ENCODE measurements at places on chromosomes 3 and 15. TPM values are rescaled to one million over a fixed set of nuclear protein-coding genes. Genes with fewer than 3 reads are reported as not detected.

Gene SYNM
- total RNA-seq = 3.8 TPM

- no peak for DNase-seq
Measured at GRCh38 chr3:79200456-79200855, 567.3 kb downstream of the ROBO1 start.

- DNase-seq = no peak
Measured at GRCh38 chr3:192843723-192844485, 73.8 kb downstream of the MB21D2 start.

- no peak for DNase-seq
Measured at GRCh38 chr3:141150931-141151330, 80.7 kb upstream of the PXYLP1 start.

- no peak for DNase-seq
Measured at GRCh38 chr3:133829310-133829707, 23.7 kb downstream of the SRPRB start.

DNA sequence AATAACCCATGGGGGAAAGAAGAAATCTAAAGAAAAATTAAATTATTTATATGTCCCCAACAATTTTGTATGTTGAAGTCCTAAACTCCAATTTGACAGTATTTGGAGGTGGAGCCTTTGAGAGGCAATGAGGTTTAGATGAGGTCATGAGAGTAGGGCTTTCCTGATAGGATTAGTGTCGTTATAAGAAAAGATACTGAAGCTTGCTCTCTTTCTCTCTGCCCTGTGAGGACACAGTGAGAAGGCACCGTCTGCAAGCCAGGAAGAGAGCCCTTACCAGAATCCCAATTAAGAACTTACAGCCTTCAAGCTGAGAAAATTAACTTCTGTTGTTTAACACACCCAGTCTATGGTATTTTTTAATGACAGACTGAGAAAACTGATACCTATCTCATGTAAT is 16.1 kb upstream of the OR5AC2 start:
- no peak for DNase-seq

Gene FBXW12
- not detected for total RNA-seq

DNA sequence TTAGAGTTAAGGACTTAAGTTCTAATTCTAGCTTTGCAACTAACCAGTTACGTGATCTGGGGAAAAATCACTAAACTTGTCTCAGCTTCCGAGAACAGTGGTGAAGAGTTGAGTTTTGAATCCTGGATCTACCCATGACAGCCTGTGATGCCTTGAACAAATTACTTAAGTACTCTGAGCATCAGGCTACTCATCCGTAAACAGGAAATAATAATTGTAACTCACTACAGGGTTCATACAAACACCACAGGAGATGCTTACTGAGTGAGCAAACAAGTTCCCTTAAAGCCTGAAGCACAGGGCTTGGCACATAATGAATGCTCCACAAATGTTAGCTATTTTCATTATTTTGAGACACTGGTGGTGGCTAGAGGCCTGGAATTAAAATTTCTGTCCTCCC is 158.8 kb downstream of the ERC2 start:
- DNase-seq = no peak

- DNase-seq = no peak
Measured at GRCh38 chr3:142577696-142578328, 721 bp downstream of the ATR start.

GRCh38 chr3:62035402-62036057 is 337.8 kb downstream of the FEZF2 start:
- no peak for DNase-seq

DNA sequence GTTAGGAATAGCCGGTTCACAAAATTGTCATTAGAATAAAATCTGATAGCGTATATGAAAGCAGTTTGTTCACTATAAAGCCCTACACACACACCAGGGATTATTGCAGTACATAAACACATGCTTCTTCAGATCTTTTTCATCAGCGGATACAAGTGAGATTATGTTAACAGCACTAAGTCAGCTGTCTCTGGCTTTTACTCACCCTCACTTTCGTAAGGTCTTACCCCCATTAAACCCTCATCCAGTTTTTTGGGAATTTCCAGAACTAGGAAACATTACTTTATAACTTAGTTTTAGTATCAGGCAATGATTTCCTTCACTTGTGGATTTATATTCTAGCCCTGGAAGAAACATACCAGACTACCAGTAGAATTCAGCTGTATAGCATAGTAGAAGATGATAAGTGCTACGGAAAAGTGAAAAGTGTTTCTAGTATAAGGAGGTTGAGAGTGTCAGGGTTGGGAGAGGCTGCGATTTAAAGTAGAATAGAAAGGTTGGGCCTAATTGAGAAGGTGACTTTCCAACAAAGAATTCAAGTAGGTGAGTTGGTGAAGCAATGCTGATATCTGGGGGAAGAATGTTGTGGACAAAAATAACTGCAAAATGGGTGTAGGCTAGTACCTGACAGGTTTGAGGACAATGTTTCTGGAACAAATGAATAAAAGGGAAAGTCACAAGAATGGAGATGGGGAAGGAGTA is 22.7 kb downstream of the TMEM207 start:
- no peak for DNase-seq

- DNase-seq = no peak
Measured at GRCh38 chr15:86079508-86080266, at the start of gene AGBL1. AGBL1 (plus strand) TSS chr15:86079871.

Gene CHRM5
- total RNA-seq = not detected

DNA sequence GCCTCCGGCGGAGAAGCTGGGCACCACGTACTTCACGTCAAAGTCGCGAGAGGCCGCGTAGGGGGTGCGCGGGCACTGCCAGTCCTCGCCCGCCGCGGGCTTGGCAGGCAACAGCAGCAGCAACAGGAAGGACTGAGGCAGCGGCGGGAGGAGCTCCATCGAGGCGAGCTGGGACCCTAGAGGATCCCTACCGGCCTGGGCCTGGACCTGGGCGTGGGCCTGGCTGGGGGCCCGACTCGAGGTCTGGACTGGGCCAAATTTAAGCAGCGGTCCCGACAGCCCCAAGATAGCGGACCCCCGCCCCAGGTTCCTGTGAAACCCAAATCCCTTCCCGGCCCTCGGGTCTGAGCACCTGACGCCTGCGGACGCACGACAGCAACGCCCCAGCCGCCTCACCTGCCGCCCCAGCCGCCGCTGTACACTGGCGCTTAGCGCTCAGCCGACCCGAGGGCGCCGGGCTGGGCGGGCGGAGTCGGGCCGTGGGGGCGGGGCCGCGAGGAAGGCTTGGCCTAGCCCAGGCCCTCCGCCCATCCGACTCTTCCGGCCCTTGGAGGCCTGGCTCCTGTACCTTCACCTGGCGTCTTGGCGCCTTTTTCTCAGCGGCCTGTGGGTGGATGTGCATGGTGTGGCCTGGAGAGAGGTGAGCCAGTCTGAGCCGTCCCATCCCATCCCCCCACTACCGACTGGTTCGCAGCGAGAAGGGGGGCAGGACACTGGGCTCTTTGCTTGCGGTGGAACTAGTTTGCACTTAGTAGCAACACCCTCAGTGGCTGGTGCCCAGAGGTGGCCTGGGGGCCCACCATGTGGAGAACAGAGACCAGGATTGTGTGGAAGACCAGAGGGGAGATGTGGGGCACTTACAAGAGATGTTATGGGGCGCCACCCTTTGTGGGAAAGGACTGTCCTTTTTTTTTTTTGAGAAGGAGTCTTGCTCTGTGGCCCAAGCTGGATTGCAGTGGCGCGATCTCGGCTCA is at the start of gene MST1R:
Gene MST1R (minus strand): TSS at position 423 of the 974 bp plus-strand sequence. CDS start 264 bp downstream, at position 159.
- DNase-seq = peak; percentile 70

Gene LRRC31
- 1.7 TPM for total RNA-seq

GRCh38 chr15:88480981-88481380 is 13.5 kb downstream of the MRPS11 start:
- DNase-seq = no peak

Gene ANKDD1A
- total RNA-seq = 0.38 TPM

Gene AADACL2
- not detected for total RNA-seq

Gene TMEM212
- total RNA-seq = not detected

Gene SLC6A11
- total RNA-seq = 0.13 TPM

DNA sequence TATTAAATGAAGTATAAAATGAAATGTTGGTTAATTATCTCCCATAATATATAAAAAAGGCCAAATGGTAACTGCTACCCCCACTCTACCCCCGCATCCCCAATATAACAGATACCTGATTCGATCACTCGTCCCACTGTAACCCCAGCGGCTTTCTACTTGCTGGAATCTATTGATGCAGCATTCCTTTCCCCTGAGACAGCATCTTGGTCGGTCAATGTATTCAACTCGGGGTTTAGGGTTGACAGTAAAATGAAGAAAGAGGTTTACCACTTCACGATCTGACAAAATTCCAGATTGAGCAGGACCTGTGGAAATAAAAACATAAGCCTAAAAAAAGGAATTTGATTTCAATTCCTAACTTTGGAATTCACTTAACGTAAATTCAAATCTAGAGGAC is 18.6 kb upstream of the C15orf40 start:
- no peak for DNase-seq

- DNase-seq = peak; percentile 79
Measured at GRCh38 chr3:184368586-184369183, 7.2 kb downstream of the POLR2H start.

Gene NME9
- total RNA-seq = not detected

GRCh38 chr3:172279191-172279640 is 169.0 kb downstream of the GHSR start:
- no peak for DNase-seq

DNA sequence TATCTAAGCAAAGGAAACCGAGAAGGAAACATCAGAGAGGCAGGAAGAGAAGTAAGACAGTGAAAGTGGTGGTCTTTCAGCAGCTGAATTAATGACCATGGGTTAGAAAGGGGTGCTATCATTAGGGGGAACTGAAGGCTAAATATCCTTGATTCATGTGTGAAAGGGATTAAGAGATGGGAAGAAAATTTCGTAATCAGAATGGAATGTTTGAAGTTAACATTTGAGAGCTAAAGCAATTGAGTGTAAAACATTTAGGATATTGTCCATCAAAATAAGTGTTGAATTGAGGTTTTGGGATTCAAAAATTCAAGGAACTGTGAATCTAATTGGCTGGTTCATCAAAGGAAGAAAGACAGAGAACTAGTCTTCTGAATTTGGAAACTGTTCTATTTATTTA is 4.1 kb upstream of the ECT2 start:
- no peak for DNase-seq

DNA sequence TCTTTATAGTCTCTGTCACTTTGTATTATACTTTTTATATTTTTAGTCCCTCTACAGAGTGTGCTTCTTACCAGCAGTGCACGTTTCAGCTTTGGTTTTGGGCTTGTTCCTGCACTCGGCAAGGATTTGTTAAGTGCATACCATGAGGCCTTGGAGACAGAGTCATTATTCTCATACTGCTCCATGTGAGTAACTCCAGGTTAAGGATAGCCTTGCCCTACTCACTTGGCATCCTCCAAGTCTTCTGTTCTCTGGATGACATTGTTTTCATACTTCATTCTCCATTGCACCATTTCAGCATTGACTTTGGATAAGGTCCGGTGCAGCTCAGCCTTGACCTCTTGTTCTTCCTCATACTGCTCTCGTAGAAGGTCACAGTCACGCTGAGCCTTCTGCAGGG is 96.4 kb downstream of the MYH15 start:
- no peak for DNase-seq

DNA sequence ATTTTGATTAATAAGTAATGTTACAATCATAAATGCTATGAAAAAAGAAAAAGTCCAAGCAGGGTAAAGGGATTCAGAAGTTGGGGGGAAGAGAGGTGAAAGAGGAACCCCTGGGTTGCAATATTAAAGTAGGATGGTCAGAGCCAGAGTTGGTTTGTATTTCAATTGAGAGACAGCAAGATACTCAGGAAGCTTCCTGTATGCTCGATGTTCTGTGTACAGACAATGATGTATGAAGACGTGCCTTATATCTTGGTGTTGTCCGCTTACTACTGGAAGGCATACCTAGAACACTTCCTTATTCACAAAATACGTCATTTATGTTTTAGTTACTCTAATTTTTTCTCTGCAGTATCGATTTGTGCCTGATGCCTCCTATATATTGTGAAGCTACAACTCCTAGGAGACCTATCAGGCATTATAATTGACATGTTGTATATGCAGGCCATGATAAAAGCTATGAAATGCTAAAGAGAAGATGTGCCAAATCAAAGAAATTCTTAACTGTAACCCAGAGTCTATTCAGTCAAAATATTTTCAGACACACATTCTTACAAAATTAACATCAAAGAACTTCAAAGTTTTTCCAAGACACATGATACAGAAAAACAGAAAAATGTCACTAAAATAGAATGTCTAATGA is 87.5 kb downstream of the TBL1XR1 start:
- no peak for DNase-seq

Gene IQCF5
- not detected for total RNA-seq

DNA sequence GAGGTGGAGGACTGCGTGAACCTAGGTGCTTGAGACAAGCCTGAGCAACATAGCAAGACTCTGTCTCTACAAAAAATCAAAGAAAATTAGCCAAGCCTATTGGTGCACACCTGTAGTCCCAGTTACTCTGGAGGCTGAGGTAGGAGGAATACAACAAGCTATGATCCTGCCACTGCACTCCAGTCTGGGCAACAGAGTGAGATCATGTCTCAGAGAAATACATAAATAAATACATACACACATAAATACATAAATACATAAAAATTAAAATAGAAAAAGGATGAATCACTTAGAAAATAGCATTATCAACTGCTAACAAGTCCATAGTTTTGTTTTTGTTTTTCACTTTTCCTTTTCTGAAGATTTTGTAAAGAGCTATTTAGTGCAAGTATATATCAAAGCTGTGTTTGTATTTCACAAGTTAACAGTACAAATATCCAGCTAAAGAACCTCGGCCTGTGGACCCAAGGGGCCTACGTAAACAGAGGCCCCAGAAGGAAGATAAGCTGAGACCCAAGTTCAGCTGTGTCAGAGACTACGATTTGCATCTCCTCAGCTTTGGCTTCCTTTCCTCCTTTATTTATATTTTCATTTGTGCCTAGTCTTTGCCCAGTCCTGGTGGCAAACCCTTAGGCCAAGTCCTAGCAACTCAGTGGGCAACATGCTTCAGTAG is 67.1 kb upstream of the ROBO2 start:
- DNase-seq = no peak

Gene CTXN2
- not detected for total RNA-seq

Gene UQCRC1
- 232 TPM for total RNA-seq

DNA sequence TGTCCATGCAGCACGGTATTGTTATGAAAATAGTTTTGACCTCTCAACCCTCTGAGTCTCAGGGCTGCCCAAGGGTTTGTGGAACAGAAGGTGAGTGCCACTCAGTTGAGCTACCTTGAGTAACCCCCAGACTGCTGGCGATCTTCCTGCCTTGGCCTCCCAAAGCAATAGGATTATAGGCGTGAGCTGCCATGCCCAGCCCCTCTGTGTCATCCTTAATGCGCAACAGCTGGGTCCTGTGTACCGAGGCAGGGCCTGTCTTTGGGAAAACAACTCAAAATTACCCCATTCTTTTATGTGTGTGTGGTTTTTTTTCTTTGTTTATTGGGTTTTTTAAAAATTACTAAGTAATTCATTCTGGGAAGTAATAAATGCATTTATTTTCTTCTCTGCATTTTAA is 78.3 kb upstream of the TPM1 start:
- DNase-seq = no peak

Gene SEMA7A
- 0.53 TPM for total RNA-seq

GRCh38 chr3:112587336-112587735 is 25.5 kb downstream of the SLC35A5 start:
- DNase-seq = no peak

Measured in left lobe of liver (tissue), 2 donors.